ENCODE measurements at places on chromosomes 1 and 21. TPM values are rescaled to one million over a fixed set of nuclear protein-coding genes. Genes with fewer than 3 reads are reported as not detected.

Gene PKP1
- total RNA-seq: 0.96 TPM

Gene AUNIP
- total RNA-seq: 0.33 TPM

Gene TENT5C
- total RNA-seq: 4.0 TPM

Gene KIF17
- 2.0 TPM for total RNA-seq

Gene AIRE
- total RNA-seq: not detected

Gene BTBD8
- total RNA-seq: 12.6 TPM

Gene SPRR2B
- total RNA-seq: not detected

Gene SERPINC1
- total RNA-seq: not detected

Gene S100B
- 242 TPM for total RNA-seq

Gene FOXD3
- total RNA-seq: not detected
